ENCODE measurements at places on chromosomes 1 and 21.

GRCh38 chr1:13432251-13432650, 22.0 kb downstream of the PRAMEF20 start:
- DNase-seq = peak; percentile 14

GRCh38 chr1:240169188-240169587, 77.5 kb downstream of the FMN2 start:
- no peak for DNase-seq

GRCh38 chr1:234944439-234945344, 183.9 kb downstream of the TOMM20 start:
- DNase-seq = no peak

DNA sequence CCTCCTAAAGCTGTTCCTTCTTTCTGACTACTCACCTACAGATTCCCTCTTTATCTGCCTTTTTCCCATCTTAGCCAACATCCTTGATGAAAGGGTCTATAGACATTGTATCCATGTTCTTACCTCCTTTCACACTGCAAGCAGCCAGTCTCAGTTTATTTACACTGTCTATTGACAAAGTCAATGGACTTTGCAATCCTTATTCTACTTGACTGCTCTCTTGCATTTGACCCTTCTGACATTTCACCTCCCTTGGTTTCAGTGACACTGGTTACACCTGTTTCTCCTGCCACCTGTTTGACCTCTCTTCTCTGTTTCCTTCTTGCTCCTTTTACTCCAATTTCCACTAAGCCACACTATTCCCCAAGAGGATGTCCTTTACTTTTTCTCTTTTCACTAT, 224.0 kb upstream of the SNX7 start:
- no peak for DNase-seq

- no peak for DNase-seq
Observed at GRCh38 chr1:70656361-70656760, 245.3 kb downstream of the CTH start.

- no peak for DNase-seq
Observed at GRCh38 chr1:208189183-208189582, 55.0 kb downstream of the PLXNA2 start.

DNA sequence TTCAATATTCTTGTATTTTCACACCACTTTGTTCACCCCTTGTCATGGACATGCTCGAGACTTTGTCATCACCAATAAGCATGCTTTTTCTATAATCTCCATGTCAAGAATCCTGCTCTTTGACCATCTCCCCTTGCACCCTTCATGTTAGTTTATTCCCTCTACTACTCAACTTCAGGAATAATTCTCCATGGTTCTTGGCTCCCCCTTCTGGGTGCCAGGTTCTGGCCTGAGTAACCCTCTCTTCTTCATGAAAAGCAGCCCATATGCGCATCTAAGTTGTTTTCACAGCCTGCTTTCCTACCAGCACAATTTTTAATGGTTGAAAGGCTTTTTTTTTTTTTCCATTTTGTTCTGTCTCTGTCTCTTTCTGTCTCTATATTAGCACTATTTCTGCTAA, 160.7 kb downstream of the LEPR start:
- no peak for DNase-seq

GRCh38 chr1:112061901-112062320, 72.4 kb upstream of the KCND3 start:
- no peak for DNase-seq

- peak; percentile 70 for DNase-seq
Observed at GRCh38 chr21:31514598-31514997, 144.9 kb upstream of the SOD1 start.

DNA sequence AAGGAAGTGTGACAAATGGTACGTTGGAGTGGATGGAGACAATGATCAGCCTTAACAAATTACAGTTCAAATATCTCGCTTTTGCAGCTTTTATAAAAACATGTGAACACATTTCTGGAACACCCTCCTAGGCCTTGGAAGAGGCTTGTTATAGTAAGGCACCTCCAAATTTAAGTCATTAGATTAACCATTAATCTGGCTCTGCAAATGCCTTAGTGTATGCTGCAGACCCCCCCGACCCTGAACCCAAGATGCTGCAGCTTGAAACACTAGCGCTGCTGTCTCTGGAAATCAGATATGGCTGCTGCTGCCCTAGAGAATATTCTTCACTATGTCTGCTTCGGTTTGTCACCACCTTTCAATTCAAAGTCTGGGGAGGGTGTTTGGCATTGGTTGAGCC, 196.4 kb downstream of the MIS18A start:
- no peak for DNase-seq

GRCh38 chr1:226994586-226995364, 54.7 kb downstream of the COQ8A start:
- peak; percentile 33 for DNase-seq

GRCh38 chr1:176754676-176755075, 291.7 kb downstream of the PAPPA2 start:
- no peak for DNase-seq

GRCh38 chr1:187744665-187745064, 915.9 kb downstream of the PLA2G4A start:
- no peak for DNase-seq

DNA sequence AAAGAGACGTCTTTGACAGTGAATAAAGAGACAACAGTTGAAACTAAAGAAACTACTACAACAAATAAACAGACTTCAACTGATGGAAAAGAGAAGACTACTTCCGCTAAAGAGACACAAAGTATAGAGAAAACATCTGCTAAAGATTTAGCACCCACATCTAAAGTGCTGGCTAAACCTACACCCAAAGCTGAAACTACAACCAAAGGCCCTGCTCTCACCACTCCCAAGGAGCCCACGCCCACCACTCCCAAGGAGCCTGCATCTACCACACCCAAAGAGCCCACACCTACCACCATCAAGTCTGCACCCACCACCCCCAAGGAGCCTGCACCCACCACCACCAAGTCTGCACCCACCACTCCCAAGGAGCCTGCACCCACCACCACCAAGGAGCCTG, 68.5 kb downstream of the TPR start:
- DNase-seq = no peak

GRCh38 chr1:55463814-55464475, 248.8 kb upstream of the USP24 start:
- no peak for DNase-seq

DNA sequence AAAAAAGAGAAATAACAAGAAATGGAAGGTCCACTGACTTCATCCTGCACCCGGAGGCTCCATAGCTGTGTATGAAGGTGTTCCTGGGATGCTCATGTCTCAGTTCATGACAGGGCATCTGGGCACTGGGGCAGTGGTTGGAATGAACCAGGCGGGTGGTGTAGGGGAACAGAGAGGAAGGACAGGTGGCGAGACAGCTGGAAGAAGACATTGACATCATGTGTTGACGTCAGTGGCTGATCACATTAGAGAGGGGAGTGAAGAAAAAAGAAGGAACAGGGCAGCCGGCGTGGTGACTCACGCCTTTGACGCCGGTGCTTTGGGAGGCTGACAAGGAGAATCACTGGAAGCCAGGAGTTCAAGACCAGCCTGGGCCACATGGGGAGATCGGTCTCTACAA, 50.1 kb downstream of the HUNK start:
- no peak for DNase-seq

GRCh38 chr1:49465486-49466185, 558.1 kb downstream of the AGBL4 start:
- no peak for DNase-seq

DNA sequence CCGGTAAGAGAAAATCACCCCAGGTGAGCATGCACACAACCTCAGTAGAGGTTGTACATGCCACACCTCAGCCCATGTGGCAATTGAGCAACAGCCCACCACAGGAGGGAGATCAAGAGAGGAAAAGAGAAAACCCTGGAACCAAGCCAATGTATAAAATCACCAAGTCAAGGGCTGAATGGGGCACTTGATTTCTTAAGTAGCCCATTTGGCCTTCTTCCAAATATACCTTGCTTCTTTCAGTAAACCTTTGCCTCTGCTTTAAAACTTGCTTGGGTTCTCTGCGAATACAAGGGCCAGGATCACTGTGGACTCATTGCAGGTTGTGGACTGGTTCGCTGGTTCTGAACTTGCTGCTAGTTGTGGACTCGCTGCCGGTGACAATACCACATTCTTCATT, 1814.0 kb downstream of the PLA2G4A start:
- no peak for DNase-seq

DNA sequence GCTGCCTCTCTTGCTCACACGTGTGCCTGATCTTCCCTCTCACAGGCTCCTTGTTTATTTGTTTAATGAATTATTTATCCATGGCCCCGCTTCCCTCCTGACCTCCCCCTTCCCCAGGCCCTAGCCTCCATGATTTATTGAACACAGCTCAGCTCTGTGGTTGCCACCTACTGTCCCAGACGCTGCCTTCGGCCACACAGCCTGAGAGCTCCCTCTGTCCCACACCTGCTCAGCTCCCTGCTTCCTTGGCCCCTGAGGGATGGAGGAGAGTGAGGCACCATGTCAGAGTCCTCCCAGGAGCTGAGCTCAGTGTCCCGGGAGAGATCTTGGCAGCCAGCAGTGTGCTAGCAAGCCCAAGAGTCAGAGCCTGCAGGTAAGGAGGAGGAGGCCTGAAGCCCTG, 3.1 kb upstream of the EFNA3 start:
- peak; percentile 58 for DNase-seq

- no peak for DNase-seq
Observed at GRCh38 chr1:161763522-161764098, 2.5 kb upstream of the ATF6 start.

DNA sequence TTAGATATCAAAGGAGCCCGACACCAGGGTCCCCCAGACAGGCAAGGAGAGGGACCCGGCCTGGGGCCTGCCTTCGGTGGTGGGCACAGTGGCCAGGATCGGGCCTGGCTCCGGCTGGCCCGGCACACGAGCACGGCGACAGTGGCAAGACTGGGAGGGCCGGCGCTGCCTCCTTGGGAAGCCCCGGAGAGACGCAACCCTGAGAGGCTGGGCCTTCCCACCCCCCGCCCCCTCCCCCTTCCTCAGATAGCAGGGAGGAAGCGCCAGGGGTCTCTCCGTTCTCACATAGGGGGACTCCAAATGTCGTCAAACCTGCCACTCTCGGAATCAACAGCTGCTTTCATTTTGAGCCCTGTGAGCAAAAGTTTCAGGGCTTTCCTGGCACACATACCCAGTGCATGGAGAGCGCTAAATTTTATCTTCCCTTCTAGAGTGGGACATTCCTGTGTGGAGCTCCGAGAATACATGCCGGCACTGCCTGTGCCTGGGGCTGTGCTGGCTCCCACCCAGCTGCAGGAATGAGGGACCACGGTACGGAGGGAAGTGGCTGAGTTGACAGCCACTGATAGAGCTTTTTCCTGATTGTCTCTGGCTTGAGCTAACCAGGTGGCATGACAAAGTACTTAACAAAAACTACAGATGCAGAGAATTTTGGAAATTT, 62.4 kb downstream of the CD247 start:
- DNase-seq = peak; percentile 71

GRCh38 chr1:150555971-150556865, 7.0 kb downstream of the ADAMTSL4 start:
- DNase-seq = no peak

GRCh38 chr1:169511316-169512005, 25.7 kb upstream of the SLC19A2 start:
- no peak for DNase-seq

DNA sequence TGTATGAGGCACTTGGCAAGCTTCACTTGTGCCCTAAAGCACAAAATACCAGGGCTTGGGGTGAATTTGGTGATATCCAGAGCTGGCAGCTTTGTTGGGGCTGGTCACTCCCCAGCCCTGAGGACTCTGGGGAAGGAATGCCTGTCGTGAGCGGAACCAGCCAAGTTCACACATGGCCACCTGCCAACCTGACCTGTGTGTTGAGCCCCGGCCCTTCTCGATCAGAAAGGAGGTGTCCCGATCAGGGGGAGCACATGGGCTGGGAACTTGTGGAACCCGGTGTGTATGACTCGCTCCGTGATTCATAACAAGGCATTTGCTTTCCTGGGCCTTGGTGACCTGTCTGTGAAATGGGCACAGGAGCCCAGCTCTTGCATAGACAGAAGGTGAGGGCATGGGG, 43.1 kb downstream of the AGPAT3 start:
- DNase-seq = no peak

DNA sequence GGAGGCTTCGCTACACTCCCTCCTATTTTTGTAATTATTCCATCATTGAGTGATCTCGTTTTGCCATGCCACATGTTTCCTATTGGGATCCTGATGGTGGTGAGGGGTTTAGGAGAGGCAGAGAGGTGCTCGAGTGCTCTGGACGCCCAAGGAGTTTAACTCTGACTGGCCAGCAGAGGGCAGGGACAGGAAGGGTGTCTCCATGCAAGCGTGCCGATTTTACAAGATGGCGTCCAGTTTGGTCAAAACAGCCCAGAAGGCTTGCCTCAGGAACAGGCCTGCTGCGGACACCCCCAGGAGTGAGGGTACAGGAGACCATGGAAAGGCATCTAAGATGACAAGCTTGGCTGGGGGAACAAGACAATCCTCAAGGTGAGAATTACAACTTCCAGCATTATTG, 33.8 kb upstream of the KCNE2 start:
- DNase-seq = no peak

DNA sequence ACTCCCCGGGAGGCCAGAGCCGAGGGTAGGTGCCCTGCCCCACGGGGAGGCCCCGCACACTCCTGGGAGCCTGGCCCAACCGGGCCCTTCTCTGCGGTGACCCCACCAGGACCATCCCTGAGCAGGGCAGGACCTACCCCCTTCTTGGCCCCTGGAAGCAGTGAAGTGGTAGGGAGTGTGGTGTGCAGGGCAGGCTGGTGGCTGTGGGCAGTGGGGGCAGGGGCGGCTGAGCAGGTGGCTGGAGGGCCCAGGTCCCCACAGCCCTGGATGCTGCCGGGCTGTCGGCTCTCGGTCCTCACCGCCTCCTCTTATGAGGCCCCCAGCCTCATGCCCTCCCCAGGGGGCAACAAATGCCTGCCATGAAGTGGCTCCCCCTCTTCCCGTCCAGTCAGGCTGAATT, 19.5 kb downstream of the PLCH2 start:
- DNase-seq = no peak

- no peak for DNase-seq
Observed at GRCh38 chr21:44371596-44371995, 18.2 kb downstream of the TRPM2 start.

GRCh38 chr1:28062806-28063205, 25.6 kb downstream of the EYA3 start:
- DNase-seq = no peak

- no peak for DNase-seq
Observed at GRCh38 chr21:42566524-42567213, 53.0 kb downstream of the SLC37A1 start.

DNA sequence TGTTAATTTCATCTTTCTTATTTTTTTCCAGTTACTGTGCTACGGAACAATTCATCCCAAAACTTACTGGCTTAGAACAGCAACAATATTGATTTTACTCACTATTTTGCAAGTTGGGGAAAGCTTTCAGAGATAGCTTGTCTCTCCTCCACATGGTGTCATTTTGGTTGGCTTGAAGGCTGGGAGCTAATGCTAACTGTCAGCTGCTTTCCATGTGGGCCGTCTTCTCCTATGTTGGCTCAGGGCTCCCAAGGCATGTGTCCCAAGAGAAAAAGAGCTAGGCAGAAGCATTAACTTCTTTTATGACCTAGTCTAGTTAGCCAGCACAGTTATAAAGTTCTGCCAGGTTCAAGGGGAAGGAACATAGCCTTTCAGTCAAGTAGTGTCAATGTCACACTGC, 33.9 kb upstream of the CASQ2 start:
- no peak for DNase-seq

GRCh38 chr1:182714546-182714945, 30.2 kb upstream of the RGS8 start:
- DNase-seq = no peak

- no peak for DNase-seq
Observed at GRCh38 chr21:40768056-40768455, 78.9 kb downstream of the DSCAM start.

Measured in retina (tissue), 1 donor.